Endodermal cell (in vitro differentiated cells): ENCODE measurements at places on chromosomes 3 and 15. TPM values are rescaled to one million over a fixed set of nuclear protein-coding genes. Genes with fewer than 3 reads are reported as not detected.
A peak's percentile ranks its signal among the peaks of the same experiment; 100 is the strongest.

Gene TMEM212
- total RNA-seq = not detected in 3 replicates

Gene MME
- 24.6 and 31.9 TPM in 2 replicates for total RNA-seq

Gene PRR20G
- total RNA-seq = not detected in 2 replicates

GRCh38 chr15:41507820-41508290 is 5.8 kb downstream of the LTK start:
- DNase-seq = no peak

Gene DYNLT2B
- total RNA-seq = 18.8 and 22.6 TPM in 2 replicates

Gene GOLGA6L10
- 3.0 and 4.1 TPM in 2 replicates for total RNA-seq

- peak; percentile 47 for DNase-seq
Observed at GRCh38 chr3:64674591-64675076, 13.2 kb downstream of the ADAMTS9 start.

GRCh38 chr3:189395825-189396224 is 224.1 kb downstream of the TPRG1 start:
- DNase-seq = no peak

GRCh38 chr15:71973366-71973765 is 144.6 kb downstream of the MYO9A start:
- no peak for DNase-seq

Gene KCNMB2
- total RNA-seq = not detected in 2 replicates
